ENCODE measurements at places on chromosomes 2 and 18. TPM values are rescaled to one million over a fixed set of nuclear protein-coding genes. Genes with fewer than 3 reads are reported as not detected.

The SCN3A gene
- 0.86 TPM for polyA plus RNA-seq

The TTN gene
- polyA plus RNA-seq = 1.9 TPM

The REG3A gene
- not detected for polyA plus RNA-seq

The PIKFYVE gene
- polyA plus RNA-seq = 25.4 TPM

The SPATS2L gene
- 89.4 TPM for polyA plus RNA-seq

The NEU2 gene
- not detected for polyA plus RNA-seq

The PPP1R1C gene
- polyA plus RNA-seq = 2.9 TPM

- no peak for DNase-seq
Measured at GRCh38 chr2:58727981-58728656, 487.0 kb upstream of the FANCL start.

DNA sequence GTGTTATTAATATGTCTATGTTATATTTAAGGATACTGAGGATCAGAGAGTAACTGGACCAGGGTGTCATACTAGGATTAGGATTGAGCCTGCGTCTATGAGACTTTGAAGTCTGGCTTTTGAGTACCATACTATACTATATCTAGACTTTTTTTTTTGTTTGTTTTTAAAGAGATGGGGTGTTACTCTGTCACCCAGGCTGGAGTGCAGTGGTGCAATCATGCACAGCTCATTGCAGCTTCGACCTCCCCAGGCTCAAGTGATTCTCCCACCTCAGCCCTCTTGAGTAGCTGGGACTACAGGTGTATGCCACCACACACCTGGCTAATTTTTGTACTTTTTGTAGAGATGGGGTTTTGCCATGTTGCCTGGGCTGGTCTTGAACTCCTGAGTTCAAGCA lies 66.2 kb upstream of the MAP4K3 start:
- DNase-seq = no peak

GRCh38 chr2:172574965-172575364 lies 19.1 kb downstream of the PDK1 start:
- no peak for DNase-seq

DNA sequence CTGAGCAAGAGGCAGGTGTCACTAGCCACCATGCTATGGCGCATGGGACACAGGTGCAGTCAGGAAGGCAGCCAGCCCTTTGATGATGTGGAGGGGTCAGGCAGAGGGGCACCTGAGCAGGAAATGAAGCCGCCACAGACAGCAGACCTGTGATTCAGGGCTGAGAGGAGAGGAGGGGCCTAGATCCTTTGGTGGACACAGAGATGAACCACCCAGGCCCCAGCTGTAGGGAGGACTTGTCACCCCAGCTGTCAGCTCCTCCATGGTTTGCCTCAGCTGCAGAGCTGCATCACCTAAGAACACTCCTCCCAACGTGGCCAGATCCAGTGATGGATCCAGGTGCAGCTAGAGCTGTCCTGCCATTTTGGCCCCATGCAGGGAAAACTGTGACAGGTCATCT lies 11.6 kb downstream of the ASB18 start:
- DNase-seq = no peak

GRCh38 chr2:120320318-120320851 lies 25.6 kb upstream of the INHBB start:
- peak; percentile 70 for DNase-seq

- DNase-seq = no peak
Measured at GRCh38 chr2:172606285-172606684, 50.4 kb downstream of the PDK1 start.

DNA sequence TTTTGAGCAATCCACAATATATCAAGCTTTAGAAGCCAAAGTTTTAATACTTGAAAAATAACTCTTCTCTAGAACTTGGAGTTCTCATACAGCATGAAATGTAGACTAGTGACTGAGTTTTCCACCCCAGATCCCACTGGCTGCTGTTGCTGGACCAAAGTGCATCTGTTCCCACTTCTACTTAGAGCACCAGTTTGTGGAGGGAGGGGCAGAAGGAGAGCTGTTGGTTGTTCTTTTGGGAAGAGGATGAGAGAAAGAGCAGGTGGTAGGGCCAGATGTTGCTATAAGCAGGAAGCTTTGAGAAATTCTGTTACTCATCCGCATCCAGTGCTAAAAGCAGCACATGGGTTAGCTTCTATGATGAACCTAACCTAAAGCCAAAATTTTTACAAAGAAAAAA lies 59.0 kb downstream of the MBD2 start:
- no peak for DNase-seq

DNA sequence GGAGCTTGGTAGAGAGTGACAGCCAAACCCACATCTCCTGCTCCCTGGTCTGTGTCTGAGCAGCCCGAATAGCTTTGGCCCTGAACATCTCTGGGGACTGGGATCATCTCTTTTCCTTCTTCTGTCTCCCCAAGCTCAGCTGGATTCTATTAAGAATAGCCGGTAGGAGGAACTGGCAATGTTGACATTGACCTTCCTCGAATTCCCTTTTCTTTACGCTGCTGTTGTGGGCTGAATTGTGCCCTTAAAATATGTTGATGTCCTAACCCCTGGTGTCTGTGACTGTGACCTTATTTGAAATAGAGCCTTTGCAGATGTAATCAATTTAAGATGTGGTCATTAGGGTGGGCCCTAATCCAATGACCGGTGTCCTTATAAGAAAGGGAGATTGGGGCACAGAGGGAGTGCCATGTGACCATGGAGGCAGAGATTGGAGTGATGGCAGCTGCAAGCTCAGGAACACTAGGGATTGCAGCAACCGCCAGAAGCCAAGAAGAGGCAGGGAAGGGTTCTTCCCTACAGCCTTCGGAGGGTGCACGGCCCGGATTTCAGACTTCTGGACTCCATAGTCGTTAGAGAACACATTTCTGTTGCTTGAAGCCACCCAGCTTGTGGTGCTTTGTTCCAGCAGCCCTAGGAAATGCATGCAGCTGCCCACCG lies 5.8 kb upstream of the SFTPB start:
- no peak for DNase-seq

DNA sequence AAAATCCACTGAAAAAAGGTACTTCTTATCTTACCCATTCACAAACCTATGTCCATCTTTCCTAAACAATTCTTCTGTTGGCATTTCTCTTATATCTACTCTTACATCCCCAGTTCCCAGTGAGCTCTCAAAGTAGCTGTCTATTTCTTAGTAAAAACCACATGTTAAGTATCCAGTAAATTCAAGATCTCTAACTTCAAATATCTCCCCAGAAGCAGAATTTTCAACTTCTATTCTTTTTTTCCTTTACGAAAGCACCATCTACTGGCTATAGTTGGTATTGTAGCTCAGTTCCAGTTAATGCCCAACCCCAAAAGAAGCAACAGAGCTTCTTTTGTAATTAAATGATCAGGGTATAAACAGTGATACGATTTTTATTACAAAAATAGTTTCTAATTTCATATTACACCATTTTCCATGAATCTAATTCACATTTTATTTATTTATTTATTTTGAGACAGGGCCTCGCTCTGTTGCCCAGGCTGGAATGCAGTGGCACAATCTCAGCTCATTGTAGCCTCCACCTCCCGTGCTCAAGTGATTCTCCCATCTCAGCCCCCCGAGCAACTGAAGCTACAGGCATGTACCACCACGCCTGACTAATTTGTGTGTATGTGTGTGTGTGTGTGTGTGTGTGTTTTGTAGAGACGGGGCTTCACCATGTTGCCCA lies 28.5 kb downstream of the HRH4 start:
- DNase-seq = peak; percentile 48

DNA sequence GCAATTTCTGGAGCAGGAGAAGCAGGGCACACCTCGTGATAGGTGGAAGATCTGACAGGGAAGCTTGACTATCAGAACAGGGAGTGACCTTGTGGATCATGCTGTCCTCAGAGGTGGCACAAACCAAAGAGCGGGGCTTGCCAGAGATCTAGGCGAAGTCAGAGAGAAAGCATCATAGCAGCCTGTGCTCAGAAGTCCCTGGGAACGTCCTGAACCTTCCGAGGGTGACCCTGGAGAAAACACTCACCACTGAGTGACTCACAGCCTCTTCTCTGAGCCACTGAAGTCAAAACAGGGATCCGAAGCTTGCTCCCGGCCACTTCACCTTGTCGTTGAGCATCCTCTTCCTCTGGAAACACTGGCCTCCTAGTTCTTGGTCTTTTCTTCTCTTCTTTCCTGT lies 56.7 kb downstream of the IL1R2 start:
- DNase-seq = no peak

GRCh38 chr2:67002618-67003371 lies 394.3 kb upstream of the ETAA1 start:
- no peak for DNase-seq

DNA sequence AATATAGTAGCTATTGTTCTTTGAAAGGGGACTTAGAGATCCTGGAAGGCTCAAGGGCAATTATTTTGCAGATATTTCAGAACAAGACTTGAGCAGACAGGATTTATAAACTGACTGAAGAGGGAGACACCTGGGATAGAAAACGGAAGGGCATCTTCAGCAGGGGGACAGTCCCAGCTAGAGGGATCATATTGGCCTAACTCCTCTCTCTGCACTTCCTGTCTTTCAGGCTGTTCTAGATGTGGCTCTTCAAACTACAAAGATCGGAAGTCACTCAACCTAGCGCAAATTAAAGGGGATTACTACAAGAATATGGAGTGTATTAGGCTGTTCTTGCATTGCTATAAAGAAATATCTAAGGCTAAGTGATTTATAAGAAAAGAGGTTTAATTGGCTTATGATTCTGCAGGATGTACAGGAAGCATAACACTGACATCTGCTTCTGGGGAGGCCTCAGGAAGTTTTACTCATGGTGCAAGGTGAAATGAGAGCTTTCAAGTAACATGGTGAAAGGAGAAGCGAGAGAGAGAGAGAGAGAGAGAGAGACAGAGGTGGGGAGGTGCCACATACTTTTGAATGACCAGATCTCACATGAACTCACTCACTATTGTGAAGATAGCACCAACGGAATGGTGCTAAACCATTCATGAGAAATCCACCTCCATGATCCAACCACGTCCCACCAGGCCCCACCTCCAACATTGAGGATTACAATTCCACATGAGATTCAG lies 5.3 kb upstream of the CTIF start:
- DNase-seq = no peak

DNA sequence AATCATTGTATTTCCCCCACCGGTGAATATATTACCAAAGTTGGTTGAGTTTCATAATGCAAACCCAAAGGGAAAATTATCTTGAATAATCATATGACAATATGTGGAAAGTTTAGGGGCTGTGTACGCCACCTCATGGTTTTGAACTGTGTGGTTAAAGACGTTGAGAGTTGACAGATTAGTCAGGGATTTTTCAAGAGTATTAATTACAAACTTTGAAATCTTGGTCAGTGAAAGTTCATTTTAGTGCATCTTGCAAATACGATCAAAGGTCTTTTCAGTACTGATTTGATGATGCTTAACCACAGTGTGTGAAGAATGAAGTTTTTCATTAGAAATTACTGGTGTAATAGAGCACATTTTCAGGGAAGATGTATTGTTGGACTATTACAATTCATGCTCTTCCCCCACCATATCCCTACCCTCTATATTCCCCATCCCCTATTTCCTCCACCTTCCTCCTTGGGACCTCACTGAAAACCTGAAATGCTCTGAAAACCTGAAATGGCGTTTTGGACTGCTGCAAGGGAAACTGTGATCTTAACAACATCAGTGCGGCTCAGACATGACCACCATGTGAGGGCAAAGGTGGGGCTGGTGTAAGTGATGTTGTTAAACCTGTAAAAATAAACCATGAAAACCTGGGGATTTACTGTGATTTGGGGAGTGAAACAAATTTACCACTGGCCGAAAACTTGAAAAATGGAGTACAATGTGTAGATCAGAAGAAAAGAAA lies 4.5 kb upstream of the BCL2L11 start:
- no peak for DNase-seq

DNA sequence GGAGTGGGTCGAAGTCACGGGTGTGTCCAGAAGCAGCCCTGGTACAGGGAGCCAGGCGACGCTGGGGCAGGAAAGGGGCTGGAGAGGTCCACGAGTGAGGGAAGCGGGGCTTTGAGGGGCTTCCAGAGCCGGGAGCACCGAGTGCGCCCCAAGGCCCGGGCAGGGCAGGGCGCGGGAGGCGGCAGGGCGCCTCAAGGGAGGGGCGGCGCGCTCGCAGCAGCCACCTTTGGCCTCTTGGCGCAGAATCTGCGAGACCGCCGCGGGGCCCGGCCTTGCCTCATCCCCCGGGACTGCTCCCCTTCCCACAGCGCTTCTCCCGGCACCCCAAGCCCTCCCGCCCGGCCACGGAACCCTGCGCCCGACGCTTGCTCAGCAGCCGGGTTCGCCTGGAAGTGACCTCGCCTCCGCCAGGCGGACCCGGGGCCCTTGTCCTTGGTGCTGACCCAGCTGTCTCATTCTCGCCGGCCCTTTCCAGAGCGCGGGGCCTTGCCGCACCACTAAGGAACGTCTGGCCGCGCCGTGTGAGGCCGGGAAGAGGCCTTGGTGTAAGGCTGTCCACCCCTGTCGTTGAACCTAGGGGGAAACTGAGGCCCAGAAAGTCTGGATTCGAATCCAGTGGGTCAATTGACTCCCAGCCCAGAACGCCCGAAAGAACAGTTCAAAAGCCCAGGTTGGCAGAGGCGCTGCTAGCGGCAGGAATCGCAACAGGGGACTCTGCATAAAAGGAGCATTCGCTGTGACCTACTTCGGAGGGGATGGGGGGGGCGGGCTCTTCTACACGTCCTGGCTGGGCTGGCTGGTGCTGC lies 584 bp upstream of the DNER start:
- peak; percentile 49 for DNase-seq

DNA sequence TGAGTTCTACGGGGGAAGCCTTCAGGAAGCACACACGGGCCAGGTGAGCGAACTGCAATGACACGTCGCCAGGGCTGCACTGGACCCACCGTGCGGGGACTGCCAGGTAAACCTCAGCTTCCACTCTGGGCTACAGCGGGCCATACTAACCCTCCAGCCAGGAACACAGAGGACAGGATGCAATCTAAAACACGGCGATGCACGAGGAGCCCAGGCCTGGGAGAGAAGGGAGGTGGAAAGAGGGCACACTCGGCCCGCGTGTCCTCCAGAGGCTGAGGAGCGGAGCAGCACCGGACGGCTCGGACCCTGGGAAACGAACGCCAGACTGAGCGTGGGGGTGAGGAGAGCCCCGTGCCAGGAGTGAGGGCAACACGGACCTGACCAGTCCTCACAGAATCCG lies 69.3 kb downstream of the HDAC4 start:
- no peak for DNase-seq

Measured in left lung (tissue), 14 donors.